Dermis microvascular lymphatic vessel endothelial cell (primary cell): ENCODE measurements at places on chromosomes 5 and 9. TPM values are rescaled to one million over a fixed set of nuclear protein-coding genes. Genes with fewer than 3 reads are reported as not detected.

Gene KIF4B
- 0.26 and 0.63 TPM in 2 replicates for total RNA-seq

Gene SLC25A2
- under 0.01 and 0.13 TPM in 2 replicates for total RNA-seq

Gene MEGF10
- 0.90 and 3.4 TPM in 2 replicates for total RNA-seq

Gene AQP7
- total RNA-seq = not detected in 2 replicates

Gene NDUFS4
- total RNA-seq = 71.9 and 97.9 TPM in 2 replicates

Gene HACD4
- total RNA-seq = 0.25 and 0.26 TPM in 2 replicates

Gene TAS2R1
- not detected in 2 replicates for total RNA-seq

Gene BARX1
- total RNA-seq = not detected in 2 replicates

Gene TMEM252
- 0.13 TPM in 1 of 2 replicates, not detected in the other for total RNA-seq

Gene PSMD5
- 18.2 and 21.0 TPM in 2 replicates for total RNA-seq

Gene PCDHGA2
- 0.39 and 1.1 TPM in 2 replicates for total RNA-seq

Gene PCDHB12
- 0.26 and 0.76 TPM in 2 replicates for total RNA-seq

Gene IL9
- not detected in 2 replicates for total RNA-seq

Gene IL7R
- 0.25 and 0.51 TPM in 2 replicates for total RNA-seq

Gene GFI1B
- under 0.01 TPM in 1 of 2 replicates, not detected in the other for total RNA-seq

Gene VLDLR
- total RNA-seq = 5.5 and 7.2 TPM in 2 replicates

Gene ATP10B
- total RNA-seq = under 0.01 and 0.13 TPM in 2 replicates

Gene PLPP7
- total RNA-seq = 1.9 and 2.3 TPM in 2 replicates

Gene SIGMAR1
- total RNA-seq = 34.9 and 48.4 TPM in 2 replicates

Gene BARHL1
- total RNA-seq = not detected in 2 replicates

Gene BSPRY
- total RNA-seq = not detected in 2 replicates

Gene SLC4A9
- not detected in 2 replicates for total RNA-seq

Gene ARID3C
- 0.25 TPM in 1 of 2 replicates, not detected in the other for total RNA-seq

Gene CEL
- total RNA-seq = 0.13 TPM in 2 replicates

Gene OLFML2A
- 1.9 and 2.3 TPM in 2 replicates for total RNA-seq

Gene LHX6
- 1.9 and 3.2 TPM in 2 replicates for total RNA-seq

Gene PCDHGB1
- 0.39 and 1.1 TPM in 2 replicates for total RNA-seq

Gene PCDHGB5
- 6.4 and 9.7 TPM in 2 replicates for total RNA-seq

Gene MAMDC2
- total RNA-seq = 0.89 and 3.1 TPM in 2 replicates

Gene SOX30
- total RNA-seq = not detected in 2 replicates

Gene NR6A1
- 0.77 and 1.4 TPM in 2 replicates for total RNA-seq

Gene CCL27
- total RNA-seq = not detected in 2 replicates

Gene SSNA1
- 90.5 and 93.1 TPM in 2 replicates for total RNA-seq

Gene SUSD1
- 35.4 and 35.9 TPM in 2 replicates for total RNA-seq

Gene GPRIN1
- 4.5 and 4.8 TPM in 2 replicates for total RNA-seq

Gene MCCC2
- 20.3 and 29.2 TPM in 2 replicates for total RNA-seq

Gene MEIKIN
- not detected in 2 replicates for total RNA-seq
